Lower leg skin (tissue), 4 donors: ENCODE measurements at places on chromosomes 5 and 9.

DNA sequence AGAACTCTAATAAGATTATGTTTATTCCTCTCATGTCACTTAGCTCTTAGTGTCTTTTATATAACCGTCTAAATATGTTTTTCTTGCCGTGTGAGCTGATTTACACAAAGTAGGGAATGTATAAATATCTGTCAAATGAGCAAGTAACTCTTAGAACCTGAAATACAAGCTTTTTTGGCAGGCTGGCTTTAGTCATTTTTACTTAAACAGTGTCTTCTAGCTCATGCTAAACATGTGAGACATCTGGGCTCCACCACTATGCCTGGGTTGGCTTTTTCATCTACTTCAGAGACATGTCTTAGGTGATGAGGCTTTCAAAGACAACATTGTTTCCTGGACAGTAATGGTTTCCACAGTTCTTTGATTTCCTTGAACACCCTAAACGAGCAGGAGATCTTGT lies 137.2 kb upstream of the ZNF608 start:
- DNase-seq, result no peak

- DNase-seq, result no peak
These were observed 43.3 kb downstream of the RAI14 start for GRCh38 chr5:34699155-34700077.

- peak; percentile 91 for DNase-seq
These were observed 122.5 kb downstream of the COL23A1 start for GRCh38 chr5:178467568-178468195.

DNA sequence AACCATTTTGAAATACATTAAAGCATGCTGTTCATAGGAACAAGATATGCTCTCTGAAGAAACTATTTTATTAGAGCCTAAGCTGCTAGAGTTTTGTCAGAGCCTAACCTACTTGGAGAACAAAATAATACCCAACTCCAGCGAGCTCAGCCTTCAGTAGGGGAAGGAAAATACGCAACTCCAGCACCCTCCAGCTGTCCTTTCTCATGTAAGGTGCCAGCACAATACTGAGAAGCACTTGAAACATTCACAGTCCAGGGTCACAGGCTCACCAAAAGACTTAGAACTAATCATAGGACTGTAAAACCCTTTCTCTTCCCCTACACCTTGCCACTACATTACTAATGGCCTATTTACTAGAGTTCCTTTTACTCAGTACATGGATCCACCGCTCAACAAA lies 18.9 kb downstream of the DPYSL3 start:
- no peak for DNase-seq
